Ureter (tissue), 1 donor: ENCODE measurements at places on chromosomes 3 and 15. TPM values are rescaled to one million over a fixed set of nuclear protein-coding genes. Genes with fewer than 3 reads are reported as not detected.
A peak's percentile ranks its signal among the peaks of the same experiment; 100 is the strongest.

DNA sequence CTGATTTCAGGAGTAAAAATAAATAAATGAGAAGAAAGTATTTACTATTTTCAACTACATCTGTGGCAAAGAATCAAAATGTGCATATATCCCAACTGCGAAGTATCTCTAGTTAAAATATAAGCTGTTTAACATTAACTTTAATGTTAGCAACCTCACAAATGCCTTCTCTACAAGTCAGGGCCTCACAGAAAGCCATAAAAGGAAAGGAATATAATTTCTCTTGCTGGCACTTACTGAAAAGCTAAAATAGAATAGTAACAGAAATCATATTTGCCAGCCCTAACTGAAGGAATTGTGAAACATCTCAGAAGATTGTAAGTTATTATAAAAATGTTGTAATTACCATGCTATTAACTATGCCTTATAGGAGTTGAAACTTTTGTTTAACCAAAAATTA, 65.1 kb upstream of the MBNL1 start:
- no peak for DNase-seq

VPS33B gene
- 25.7 TPM for total RNA-seq

GRCh38 chr3:105771392-105771791, 97.4 kb downstream of the CBLB start:
- no peak for DNase-seq

RFX7 gene
- 36.0 TPM for total RNA-seq

DNA sequence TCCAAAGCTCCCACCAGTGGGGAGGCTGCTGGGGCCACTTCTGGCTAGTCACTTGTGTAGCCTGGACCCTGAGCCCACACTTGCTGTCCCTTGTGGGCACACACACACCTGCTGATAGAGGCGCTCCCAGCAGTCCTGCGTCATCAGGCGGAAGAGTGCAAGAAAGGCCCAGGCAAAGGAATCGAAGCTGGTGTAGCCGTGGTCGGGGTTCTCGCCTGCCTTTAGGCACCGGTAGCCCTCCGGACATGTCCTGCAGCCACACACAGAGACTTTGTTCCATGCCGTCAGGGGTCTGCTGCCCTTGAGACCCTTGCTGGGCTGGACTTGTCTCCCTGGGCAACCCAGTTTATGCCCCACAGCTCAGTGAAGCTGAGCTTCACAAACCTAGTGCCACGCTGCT, 42.9 kb downstream of the SCN5A start:
- no peak for DNase-seq

DNA sequence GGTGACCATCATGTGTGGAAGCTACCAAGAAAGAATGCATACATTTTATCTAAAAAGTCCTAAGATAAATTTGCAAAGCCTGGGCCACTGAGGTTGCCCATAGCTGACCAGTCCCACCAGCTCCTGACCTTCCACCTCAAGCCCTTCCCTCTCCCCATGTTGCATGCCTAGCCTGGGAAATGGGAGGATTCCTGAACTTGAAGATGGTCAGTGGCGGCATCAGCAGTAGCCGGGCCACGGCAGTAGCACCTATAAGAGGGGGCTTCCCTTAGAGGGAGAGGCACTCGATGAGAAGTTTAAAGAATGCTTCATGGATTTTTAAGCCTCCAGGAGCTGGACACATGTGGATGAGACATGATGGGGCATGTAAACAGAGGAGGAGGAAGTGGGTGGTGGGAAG, 172.1 kb downstream of the KLF13 start:
- DNase-seq: no peak

DNA sequence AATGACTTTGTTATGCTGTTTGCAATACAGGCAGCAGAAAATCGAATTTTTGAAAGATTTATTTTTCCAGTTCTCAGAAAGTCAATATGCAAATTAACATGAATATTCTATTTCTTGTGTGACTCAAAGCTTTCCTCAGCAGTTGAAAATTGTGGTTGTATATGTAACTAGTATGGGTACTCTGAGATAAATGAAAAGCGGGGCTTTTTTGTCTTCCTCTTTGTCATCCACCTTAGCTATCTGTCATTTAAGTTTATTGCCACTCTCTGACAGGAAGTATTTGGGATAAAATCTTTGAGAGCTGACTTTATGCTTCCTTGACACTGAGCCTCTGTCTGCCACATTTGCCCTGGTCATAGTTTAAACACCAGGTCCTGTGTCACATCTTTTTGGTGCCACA, 91.5 kb downstream of the ATG7 start:
- DNase-seq: no peak

GRCh38 chr15:99564221-99565048, 1.3 kb upstream of the MEF2A start:
- DNase-seq: no peak

- DNase-seq: peak; percentile 65
Observed at GRCh38 chr3:188179006-188179966, 25.3 kb downstream of the LPP start.

DNA sequence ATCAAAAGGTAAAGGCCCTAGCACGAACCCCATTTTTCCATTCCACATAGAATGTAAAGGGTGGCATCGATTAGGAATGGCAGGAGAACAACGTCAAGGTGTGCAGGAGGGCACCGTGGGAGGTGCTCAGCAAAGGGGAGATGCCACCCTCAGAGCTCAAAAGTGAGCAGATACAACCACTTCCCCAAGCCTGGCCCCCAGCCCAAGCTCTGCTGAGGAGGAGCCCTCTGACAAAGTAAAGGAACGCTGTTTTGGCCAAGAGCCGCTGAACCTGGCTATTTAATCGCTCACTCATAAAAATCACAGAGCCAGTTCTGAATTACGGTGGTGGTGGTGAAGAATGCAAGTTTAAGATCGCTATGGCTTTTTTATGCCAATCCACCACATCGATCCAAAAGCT, 12.4 kb downstream of the GNB5 start:
- no peak for DNase-seq

GRCh38 chr15:88543065-88543776, 3.3 kb downstream of the DET1 start:
- no peak for DNase-seq

CIB2 gene
- 15.9 TPM for total RNA-seq

HYKK gene
- 12.5 TPM for total RNA-seq

CGNL1 gene
- 12.6 TPM for total RNA-seq

- no peak for DNase-seq
Observed at GRCh38 chr3:188104050-188104449, 49.9 kb upstream of the LPP start.

GRCh38 chr3:38118421-38119247, 18.3 kb downstream of the ACAA1 start:
- DNase-seq: no peak

ZNF620 gene
- 5.4 TPM for total RNA-seq

TM2D3 gene
- total RNA-seq: 46.6 TPM

MAPKAPK3 gene
- 34.8 TPM for total RNA-seq
